ENCODE measurements at places on chromosomes 3 and 15. TPM values are rescaled to one million over a fixed set of nuclear protein-coding genes. Genes with fewer than 3 reads are reported as not detected.

DNA sequence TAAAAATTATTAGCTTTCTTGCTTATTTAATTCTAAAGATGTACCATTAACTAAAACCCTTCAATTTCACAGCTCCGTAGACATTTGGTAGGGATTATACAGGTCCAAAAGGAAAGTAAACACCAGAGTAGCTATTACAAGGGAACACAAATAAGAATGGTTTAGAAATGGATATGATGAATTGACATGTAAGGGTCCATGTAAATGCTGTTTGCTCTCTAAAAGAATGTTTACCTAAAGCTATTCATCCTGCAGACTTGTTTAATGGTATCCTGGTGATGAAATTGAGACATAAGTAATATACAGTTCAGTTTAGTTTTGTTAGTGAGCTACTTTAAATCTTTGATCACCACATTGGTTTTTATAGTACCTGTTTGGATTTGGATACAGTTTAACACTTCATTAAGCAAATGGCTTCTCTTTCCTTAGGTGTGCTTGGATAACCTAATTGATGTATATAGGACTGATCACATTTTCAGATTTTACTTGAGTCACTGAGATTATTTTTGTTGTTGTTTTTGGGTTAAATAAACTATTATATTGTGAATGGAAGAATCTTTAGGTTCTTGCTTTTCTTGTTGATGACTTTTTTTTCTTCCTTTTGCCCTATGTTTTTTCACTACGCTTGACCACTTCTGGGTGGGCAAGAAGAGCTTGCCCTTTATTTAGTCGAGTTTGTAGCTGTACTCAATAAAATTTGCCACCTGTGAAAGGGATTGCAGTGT is 115.4 kb downstream of the TCF12 start:
- DNase-seq, result no peak

Gene GLDN
- total RNA-seq, result 20.6 TPM

Gene ARHGAP11A
- total RNA-seq, result 1.7 TPM

GRCh38 chr3:103513003-103513402 is 1078.2 kb downstream of the ZPLD1 start:
- no peak for DNase-seq

- DNase-seq, result no peak
Observed at GRCh38 chr3:127589600-127590281, 792 bp downstream of the TPRA1 start.

GRCh38 chr3:188707381-188708288 is 464.1 kb upstream of the TPRG1 start:
- no peak for DNase-seq

Gene ILDR1
- not detected for total RNA-seq

Gene KLHL40
- total RNA-seq, result 0.57 TPM

Gene SRP14
- total RNA-seq, result 168 TPM

Data from cardiac septum (tissue), 1 donor.